Pulmonary artery endothelial cell (primary cell): ENCODE measurements at places on chromosomes 4 and X. TPM values are rescaled to one million over a fixed set of nuclear protein-coding genes. Genes with fewer than 3 reads are reported as not detected.

Gene SPIN3
- total RNA-seq: 4.4 and 5.8 TPM in 2 replicates

Gene CTAG1B
- total RNA-seq: not detected in 2 replicates

Gene OTUD6A
- not detected in 2 replicates for total RNA-seq

Gene UGDH
- 81.4 and 110 TPM in 2 replicates for total RNA-seq

Gene FAM149A
- total RNA-seq: 0.28 and 0.40 TPM in 2 replicates

Gene MAP3K15
- total RNA-seq: 0.13 and 0.14 TPM in 2 replicates

DNA sequence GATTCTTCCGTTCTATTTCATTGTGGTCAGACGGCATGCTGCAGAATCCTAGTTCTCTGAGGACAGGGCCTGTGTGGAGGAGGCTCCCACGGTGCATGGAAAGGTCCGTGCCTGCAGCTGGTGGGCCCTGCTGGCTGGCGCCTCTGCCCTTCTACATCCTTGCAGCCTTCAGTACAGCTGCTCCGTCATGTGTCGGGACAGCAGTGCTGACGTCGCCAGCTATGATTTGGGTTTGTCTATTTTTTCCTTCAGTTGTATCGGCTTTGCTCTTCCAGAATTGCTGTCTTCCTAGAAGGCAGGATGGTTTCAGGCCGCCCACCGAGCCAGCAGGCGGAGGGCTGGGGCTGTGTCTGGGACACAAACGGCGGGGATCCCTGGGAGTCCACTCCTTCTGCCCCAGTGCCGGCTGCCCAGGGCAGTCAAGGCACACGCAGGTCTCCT is 32.1 kb upstream of the CPLX1 start:
- DNase-seq: no peak

- no peak for DNase-seq
These were observed 15.5 kb downstream of the CPE start for GRCh38 chr4:165394275-165394674.

GRCh38 chr4:78659264-78659663 is 107.7 kb downstream of the ANXA3 start:
- DNase-seq: no peak

DNA sequence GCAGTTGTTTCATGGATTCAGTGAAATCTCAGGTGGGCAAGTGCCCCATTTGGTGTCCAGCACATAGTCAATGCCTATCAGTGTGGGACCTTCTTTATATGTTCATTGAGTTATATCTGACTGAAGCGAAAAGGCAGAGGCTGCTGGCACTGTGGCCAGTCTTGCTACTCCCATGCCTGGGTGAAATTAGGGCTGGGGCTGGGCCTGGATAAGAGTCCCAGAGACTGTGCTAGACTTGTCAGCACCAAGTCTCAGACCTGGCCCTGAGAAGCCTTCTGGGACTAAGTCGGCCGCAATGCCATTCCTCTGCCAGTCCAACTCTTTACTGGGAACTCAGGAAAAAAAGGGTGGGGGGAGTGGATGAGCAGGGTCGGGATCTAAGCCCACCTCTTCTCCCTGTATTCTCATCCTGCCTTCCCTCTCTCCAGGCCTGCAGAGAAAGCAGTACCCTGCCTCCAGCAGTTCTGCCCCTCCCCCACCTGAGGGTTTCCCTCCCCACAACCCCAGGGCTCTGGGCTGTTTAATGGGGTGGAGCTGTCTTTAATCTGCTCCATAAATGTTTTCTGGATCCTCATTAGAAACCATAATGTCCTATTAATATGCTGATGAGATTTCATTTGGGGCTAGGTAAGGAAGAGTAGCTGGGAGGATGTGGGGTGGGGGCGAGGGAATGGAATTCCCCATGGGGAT is 153.5 kb upstream of the PJA1 start:
- DNase-seq: no peak

GRCh38 chrX:119155416-119156035 is 27.9 kb upstream of the KIAA1210 start:
- no peak for DNase-seq

GRCh38 chr4:128191115-128191781 is 96.4 kb downstream of the PGRMC2 start:
- peak; percentile 39 for DNase-seq

GRCh38 chrX:9515973-9516538 is 51.2 kb downstream of the TBL1X start:
- DNase-seq: no peak

DNA sequence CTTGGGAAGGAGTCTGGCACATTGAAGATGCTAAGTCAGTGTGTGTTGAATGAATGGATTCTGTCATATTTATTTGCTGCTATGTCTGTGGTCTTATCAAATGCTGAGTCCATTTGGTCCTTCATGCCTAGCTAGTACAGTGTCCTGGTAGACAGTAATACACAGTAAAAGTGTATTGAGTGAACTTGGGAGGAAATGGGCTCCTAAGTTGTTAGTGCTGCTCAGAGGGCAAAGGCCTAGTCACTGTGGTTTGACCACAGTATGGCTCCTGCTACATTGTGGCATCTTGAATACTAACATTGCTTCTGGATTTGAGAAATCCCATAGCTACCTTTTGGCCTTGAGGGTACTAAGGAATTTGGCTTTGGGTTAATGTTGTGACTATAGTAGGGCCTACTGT is 33.9 kb downstream of the MTM1 start:
- no peak for DNase-seq

GRCh38 chr4:118740869-118741268 is 55.7 kb downstream of the METTL14 start:
- no peak for DNase-seq

DNA sequence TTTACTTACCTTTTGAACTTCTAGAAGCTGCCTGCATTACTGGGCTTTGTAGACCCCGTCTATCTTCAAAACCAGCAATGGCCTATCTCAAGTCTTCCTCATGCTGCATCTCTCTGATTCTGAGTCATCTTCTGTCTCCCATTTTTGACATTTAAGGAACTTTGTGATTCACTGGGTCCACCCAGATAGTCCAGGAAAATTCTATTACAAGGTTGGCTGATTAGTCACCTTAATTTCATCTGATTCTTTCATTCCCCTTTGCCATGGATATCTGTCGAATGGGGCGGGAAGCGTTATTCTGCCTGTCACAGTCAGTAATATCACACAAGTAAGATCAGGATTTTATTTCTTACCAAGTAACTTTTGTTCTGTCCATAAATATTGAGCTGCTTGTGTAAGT is 618.0 kb downstream of the CCSER1 start:
- no peak for DNase-seq

- DNase-seq: no peak
These were observed 6.7 kb upstream of the STOX2 start for GRCh38 chr4:183898456-183898855.

GRCh38 chrX:8404471-8404870 is 60.2 kb upstream of the VCX3B start:
- peak; percentile 3 for DNase-seq

- no peak for DNase-seq
These were observed 86.8 kb downstream of the CAMK2D start for GRCh38 chr4:113674733-113675132.

DNA sequence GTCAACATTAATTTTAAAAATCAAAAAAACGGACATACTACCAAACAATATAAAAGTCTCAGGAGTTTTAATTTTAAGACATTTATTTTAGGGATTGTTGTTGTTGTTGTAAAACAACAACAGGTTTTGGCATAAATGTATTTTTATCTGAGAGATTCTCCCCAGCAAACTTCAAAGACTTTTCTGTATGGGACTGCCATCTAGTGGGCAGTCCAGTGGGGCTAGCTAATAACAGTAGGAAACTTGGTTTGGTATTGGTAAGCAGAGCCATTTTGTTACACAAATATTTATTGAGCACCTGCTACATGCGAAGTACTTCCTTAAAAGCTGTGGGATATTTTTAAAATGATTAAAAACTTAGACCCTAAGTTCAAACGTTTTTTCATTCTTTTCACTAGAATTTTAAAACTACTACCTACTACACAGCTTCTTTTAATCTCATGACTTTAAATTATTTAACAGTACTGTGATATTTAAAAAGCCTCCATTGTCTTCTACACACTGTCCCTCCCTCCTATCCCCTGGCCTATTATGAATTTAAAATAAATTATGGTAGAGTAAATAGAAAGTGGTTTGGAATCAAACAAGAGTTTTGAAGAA is 1028.4 kb upstream of the INTU start:
- DNase-seq: no peak

DNA sequence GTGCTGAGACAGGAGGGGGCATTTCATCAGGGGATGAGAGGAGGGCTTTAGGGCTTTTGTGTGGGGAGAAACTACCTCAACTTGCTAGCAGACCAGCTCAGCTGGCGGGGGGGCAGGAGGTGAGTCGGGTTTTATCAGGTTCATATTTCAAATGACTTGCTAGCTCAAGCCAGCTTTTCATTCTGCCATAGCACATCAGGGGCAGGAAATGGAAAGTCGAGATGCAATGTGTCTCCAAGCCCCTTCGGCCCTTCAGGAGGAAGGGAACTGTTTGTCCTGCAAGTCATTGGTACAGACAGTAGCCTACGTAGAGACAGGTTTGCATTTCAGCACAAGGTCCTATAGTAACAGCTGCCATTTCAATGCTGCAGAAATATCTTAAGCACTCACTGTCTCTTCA is 194.1 kb downstream of the PTTG2 start:
- DNase-seq: no peak

GRCh38 chr4:173448608-173449379 is 49.9 kb upstream of the SCRG1 start:
- DNase-seq: no peak

- no peak for DNase-seq
These were observed 25.6 kb downstream of the PPP2R2C start for GRCh38 chr4:6446538-6447451.

DNA sequence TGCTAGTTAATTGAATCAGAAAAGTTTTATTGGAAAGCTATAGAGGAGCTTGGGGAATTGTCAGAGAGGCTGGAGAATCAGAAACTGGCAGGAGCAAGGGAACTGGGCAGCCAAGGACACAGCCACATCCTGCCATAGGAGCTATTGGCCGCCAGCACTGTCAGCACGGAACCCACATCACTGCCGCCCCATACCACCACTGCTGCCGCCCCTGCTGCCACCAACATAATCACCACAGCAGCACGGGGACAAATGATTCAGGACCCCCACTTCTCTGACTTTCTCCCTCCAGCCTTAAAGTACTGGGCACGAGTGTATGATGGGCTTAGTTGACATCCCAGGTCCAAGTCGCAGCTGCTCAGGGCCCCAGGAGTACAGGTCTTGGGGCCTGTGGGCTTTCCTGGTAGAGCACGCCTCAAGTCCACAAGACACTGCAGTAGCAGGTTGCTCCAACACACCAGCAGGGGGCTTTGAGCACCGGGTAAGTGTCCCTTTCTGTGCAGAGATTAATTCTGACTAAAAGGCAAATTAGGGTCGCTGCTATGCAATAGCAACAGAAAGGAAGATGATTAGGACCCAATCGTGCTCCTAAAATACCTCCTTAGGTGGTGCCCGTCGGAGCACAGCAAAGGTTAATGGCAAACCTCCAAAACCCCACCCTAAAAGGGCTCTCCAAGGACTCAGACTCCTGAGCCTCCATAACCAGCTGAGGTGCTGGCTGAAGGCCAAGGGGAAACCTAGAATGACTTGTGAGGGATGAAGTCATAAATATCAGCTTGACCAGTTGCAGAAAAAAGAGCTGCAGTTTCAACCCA is 6.9 kb downstream of the PJA1 start:
- DNase-seq: no peak

DNA sequence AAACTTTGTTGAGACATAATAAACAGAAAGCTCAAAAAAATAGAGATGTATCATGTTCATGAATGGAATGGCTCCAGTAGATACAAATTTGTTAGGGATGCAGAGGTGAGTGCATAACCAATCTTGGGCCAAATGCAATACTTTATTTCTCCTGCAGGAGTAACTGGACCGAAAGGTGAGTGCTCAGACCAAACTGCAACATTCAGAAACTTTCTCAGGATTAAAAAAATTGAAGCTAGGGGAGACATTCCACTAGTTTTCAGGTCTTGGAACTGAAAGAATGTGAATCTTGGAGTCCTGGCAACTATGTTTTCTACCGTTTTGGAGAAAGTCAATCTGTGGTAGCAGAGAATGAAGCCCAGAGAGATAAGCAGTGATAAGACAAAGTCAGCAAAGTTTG is 21.2 kb upstream of the LCORL start:
- DNase-seq: no peak

DNA sequence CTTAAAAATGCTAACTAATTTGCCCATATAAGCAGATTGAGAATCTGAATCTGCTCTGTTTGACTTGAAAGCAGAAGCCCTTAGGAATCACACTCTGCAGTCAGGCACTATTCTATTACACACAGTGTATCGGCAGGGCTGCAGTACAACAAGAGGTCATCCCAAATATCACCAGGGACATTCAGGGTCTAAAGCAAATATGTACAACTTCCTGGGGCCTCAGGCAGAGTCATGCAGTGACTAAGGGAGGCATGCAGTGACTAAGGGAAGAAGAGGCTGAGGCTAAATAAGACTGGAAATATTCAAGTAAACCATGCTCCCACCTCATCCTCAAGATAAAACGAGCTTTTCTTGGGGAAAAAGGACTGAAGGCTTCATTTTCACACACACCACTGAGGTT is 20.9 kb downstream of the MAPK10 start:
- no peak for DNase-seq

DNA sequence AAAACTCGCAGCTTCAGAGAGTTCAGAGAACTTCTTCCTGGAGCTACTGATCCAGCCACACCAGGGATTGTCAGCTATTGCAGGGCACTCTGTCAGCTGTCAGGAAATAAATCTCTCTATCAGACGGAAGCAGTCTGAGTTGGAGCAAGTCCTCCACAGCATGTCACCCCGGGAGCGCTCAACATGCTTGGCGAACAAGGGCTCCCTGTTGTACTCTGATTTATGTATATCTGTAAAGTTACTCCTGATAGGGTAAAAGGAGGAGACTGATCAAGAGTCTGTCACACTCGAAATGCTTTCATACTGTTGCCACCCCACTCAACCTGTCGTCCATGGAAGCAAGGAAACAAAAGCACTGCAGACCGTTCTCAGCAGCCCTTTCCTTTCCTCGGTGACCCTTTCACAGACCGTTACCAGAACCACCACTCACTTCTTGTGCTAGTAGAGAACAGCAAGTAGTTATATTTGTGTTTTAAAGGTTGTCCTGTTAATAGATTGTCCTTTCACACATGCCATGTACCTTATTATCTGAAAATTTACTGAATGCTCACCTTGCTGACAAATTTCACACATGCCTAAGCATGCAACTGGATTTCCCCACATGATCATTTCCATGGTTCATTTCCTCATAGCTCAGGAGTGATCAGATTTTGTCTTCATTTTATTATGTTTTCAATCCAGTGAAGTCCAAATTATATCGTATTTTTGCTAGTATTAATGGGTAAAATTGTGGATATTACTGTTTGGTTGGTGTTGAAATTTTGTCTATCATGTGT is 2108.9 kb upstream of the TENM3 start:
- DNase-seq: no peak

GRCh38 chrX:133218329-133218728 is at the start of gene TFDP3:
Gene TFDP3 (minus strand): TSS chrX:133218354. CDS start chrX:133218259, 95 bp downstream.
- no peak for DNase-seq
